ENCODE measurements at places on chromosomes 1 and 21.

- DNase-seq, result no peak
Observed at GRCh38 chr1:100328133-100328532, 24.2 kb upstream of the CDC14A start.

DNA sequence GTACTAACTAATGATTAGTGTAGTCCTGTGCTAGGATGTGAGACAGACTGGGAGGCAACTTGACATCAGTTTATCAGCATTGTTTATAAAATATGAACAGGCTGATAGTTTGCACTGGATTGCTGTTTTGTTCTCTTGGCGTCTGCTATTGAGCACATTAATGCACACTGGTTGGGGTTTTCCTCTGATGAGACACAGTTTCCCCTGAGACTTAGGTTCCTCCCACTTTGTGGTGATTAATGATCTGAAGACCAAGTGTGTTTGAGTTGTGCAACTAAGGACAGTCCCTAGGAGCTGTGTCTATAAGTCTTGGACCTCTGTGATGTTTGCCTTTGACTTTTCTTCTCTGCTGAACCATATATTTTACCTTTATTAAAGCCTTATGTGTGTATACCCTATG, 1015.4 kb downstream of the AMY1C start:
- DNase-seq, result no peak

- no peak for DNase-seq
Observed at GRCh38 chr1:64242895-64243756, 39.7 kb downstream of the UBE2U start.

DNA sequence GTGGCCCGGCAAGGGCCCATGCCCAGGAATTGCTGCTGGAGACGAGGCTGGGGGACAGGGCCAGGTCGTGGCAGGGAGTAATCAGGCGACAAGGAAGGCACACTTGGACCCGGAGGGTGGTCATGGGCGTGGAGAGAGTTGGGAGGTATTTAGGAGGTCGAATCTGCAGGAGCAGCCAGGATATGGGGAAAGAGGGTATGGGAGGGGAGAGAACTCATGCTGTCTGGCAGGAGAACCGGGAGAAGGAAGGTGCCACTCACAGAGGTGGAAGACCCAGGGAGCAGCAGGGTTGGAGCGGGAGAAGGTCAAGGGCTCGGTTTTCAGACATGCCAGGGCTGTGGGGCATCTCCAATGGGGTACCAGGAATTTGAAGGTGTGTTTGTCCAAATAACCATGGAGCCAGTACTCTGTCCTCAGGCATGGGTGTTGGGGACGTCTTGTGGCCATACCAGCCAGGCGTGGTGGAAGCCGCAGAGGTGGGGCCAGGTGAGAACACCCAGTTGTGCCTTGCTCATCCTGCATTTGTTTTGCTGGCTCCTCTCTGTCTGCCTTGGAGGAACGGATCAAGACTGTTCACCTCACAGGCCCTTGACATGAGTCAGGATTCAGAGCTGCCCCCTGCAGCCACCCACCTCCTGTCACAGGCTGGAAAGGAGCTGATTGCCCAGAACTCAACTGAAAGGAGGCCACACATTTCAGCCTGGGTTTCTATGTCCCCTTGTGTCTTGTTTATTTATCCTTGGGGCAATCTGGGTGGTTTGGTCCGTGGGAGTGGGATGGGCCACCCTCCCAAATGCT, 111.6 kb downstream of the SPSB1 start:
- no peak for DNase-seq

- DNase-seq, result no peak
Observed at GRCh38 chr1:77413541-77414335, 131.9 kb downstream of the AK5 start.

DNA sequence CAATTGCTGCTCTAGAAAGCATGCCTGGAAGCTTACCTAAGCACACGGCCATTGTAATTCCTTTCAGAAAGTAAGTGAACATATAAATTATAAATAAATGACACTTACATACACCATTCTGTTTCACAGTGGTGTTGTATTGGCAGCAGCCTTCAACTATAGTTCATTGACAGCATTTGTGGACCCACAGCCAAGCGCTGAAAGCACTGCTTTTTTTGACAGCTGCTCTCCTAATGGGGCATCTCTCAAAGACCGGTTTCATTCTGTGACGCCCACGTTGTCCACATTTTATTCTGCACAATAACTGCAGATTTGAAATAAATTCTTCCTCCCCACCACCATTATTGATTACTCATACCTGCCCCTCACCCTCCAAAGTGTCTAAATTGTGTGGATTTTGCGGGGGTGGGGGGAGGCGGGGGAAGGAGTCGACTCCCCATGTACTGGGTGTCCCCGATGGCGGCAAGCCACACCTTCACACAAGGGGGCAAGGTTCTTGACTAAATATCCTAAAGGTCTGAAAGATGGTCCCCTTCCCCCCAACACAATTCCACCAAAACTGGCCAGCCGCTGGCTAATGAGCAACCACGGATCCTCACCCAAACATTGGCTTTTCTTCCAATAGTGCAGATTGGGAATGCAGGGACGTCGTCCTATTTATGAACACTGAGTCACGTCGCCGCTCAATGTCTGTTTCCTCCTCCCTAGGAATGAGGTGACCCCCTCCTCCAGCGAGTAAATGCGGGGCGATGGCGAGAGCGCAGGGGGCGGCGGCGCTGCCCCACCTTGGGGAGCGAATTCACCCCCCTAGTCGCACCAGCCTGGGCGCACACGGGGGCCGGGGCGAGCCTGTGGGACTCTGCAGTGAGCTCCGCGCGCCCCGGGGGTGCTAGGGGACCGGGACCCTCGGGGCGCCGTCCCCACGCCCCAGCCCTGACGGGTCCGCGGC, 960 bp downstream of the RCAN1 start:
- DNase-seq, result no peak

GRCh38 chr1:209659909-209660308, 7.7 kb upstream of the LAMB3 start:
- no peak for DNase-seq

DNA sequence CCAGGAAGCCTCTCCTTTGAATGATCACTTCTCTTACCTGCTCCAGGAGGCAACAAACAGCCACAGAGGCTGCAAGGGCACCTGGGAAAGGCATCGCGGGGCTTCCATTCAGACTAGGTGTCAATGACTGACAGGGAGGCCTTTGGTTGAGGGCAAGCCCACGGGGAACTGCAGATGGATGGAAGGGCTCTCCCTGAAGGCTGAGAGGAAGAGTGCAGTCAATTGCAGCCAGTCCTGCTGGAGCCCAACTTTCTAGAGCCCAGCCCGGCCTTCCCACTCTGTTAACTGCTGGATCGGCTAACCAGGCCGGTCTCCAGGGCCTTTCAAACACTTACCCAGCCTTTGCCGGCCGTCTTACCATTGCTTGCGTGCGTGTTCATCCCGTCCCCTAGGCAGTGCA, 89.3 kb downstream of the LACTBL1 start:
- DNase-seq, result no peak

- no peak for DNase-seq
Observed at GRCh38 chr21:45868488-45868887, 113.1 kb upstream of the COL6A1 start.

- DNase-seq, result no peak
Observed at GRCh38 chr1:21084111-21084810, 92.4 kb downstream of the EIF4G3 start.

- no peak for DNase-seq
Observed at GRCh38 chr1:87084244-87084836, 169.9 kb downstream of the HS2ST1 start.

GRCh38 chr1:34361121-34361520, 184.4 kb downstream of the C1orf94 start:
- no peak for DNase-seq

DNA sequence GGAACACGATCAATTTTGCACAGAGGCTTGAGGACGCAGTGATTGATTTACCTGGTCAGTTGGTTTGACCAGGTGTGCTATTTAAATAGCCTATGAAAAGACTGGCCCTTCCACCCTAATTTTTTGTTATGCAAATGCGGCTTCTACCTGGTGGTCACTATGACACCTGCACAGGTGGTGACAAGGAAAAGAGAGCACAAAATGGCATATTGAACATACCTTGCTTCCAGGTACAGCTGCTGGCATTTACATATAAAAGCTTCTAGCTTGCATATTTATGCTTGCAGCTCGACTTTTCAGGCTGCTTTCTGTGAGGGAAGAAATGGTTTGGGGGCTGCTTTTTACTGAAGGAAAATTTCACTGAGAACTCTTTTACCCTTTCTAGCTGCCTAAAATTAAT, 15.3 kb upstream of the FMO4 start:
- no peak for DNase-seq

DNA sequence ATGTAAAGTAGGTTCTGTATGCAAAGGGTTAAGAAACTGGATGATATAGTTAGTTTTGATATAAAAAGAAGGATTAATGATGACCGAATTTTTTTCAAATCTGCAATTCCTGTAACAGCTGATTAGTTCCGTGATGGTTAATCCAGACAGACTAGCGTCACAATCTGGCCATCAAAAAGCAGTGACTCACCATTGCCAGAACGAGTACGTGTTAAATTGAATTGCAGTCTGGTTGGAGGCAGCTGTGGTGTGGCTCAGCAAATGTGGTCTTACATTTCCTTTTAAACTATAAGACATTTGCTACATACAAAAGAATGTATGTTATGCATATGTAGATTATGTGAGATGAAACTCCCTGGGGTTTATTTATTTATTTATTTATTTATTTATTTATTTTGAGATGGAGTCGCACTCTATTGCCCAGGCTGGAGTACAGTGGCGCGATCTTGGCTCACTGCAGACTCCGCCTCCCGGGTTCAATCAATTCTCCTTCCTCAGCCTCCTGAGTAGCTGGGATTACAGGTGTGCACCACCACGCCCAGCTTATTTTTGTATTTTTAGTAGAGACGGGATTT, 139.8 kb downstream of the RYR2 start:
- no peak for DNase-seq

DNA sequence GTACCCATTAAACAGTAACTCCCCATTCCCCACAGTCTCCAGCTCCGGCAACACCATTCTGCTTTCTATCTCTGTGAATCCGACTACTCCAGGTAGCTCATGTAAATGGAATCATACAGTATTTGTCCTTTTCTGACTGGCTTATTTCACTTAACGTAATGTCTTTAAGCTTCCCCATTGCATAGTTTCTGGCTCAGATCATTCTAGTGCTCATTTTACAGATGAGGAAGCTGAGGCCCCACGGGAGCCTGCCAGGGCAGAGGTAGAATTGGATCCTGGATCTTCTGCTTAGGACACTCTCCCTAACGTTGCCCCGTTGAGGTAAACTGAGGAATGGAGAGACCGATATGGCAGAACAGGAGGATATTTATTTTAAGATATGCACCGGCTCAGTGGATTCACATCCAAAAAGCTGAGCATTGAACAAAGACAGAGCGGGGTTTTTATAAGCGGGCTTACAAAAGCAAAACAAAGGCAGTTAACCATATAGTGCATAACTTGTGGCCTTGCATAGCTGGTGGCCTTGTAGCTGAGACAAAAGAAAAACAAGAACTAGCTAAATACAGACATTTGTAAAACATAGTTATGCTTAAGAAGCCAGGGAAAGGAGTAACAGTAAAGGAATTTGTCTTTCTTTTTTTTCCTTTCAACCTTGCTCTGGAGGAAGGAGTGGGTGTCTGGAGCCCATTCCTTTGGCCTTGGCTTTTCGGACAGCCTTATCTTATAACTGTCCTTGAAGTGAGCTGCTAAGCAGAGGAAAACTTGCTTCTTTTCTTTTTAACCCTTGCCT, 15.3 kb upstream of the KLHDC8A start:
- DNase-seq, result no peak

- DNase-seq, result no peak
Observed at GRCh38 chr1:50986653-50987052, 16.6 kb downstream of the CDKN2C start.

- no peak for DNase-seq
Observed at GRCh38 chr1:177571485-177572076, 398.3 kb downstream of the SEC16B start.

DNA sequence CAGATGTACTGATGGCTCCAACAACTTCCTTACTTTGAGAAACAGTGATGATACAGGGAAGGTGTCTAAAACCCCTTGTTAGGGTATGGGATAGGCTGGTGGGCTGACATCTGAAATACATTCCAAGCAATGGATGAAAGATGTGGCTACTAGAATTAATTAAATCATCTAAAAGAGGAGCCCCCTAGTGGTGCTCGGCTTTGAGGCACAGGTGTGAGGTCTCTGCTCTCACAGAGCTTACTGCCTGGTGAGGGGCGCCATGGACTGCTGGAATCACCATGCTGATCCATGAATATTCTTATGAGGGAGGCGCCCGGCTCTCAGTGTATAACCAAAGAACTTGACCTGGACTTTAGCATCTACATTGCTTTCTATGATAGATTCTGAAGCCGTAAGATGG, 48.5 kb downstream of the GNG4 start:
- DNase-seq, result no peak

- DNase-seq, result no peak
Observed at GRCh38 chr1:221148660-221149059, 269.4 kb downstream of the HLX start.

GRCh38 chr1:232423591-232423990, 206.3 kb downstream of the SIPA1L2 start:
- no peak for DNase-seq

DNA sequence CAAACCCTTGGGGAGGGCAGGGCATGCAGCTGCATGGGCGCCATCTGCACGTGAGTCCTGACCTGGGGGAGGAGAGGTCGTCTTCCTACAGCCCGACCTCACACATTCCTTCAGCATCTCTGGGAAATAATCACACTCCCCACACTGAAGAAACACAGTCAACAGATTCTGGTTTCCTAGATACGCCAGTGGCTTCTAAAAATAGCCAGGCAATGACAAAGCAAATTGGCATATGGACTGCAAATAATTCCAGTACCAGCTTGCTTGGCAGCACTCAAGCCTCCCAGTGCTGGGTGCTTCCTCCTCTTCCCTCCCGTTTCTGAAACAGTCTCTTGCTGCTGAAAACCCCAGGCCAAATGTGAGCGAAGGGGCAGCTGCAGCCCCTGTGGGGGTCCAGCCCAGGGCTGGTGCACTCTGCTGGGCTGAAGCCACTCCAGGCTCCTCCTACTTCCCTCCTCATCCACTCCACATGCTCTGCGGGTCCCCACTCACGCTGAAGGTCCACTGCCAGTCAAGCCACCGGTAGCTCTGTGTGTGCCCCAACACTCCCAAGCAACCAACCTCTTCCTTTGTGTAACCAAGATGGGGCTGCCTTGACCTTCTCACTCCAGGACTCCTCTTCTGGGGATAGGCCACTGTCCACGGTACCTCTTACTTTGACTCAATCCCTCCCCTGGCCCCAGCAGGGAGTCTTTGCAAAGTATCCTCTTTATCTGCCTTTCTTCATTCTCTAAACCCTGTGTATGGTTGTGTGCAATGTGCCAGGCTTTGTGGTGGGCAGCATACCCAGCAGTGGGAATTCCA, 69.0 kb downstream of the KCND3 start:
- DNase-seq, result no peak

Data from T-helper 22 cell (primary cell).